ENCODE measurements at places on chromosomes 6 and 20. TPM values are rescaled to one million over a fixed set of nuclear protein-coding genes. Genes with fewer than 3 reads are reported as not detected.

The TFAP2D gene
- total RNA-seq: not detected

The MCCD1 gene
- not detected for total RNA-seq

The NXT1 gene
- total RNA-seq: 19.2 TPM

The KHDC1L gene
- not detected for total RNA-seq

The ZDHHC14 gene
- 9.1 TPM for total RNA-seq

The C20orf204 gene
- 3.3 TPM for total RNA-seq

The CDYL gene
- 78.3 TPM for total RNA-seq

- DNase-seq: no peak
Measured at GRCh38 chr6:126351960-126352359, 12.0 kb downstream of the CENPW start.

DNA sequence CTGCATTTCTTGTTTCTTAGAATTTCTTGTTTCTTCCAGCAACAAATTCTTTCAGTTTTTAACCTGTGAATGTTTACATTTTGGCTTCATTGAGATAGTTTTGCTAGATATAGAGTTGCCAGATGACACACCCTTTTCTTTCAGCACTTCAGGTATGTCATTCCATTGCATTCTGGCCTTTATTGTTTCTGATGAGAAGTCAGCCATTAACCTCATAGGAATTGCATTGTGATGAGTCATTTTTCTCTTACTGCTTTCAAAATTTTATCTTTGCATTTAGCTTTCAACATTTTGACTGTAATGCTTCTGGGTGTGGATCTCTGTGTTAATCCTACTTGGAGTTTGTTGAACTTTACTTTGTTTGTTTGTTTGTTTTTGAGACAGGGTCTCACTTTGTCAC is 440.3 kb upstream of the HS3ST5 start:
- DNase-seq: no peak

GRCh38 chr20:4050203-4050980 is 35.0 kb upstream of the RNF24 start:
- DNase-seq: no peak

GRCh38 chr20:54548849-54549248 is 73.5 kb downstream of the DOK5 start:
- DNase-seq: no peak

DNA sequence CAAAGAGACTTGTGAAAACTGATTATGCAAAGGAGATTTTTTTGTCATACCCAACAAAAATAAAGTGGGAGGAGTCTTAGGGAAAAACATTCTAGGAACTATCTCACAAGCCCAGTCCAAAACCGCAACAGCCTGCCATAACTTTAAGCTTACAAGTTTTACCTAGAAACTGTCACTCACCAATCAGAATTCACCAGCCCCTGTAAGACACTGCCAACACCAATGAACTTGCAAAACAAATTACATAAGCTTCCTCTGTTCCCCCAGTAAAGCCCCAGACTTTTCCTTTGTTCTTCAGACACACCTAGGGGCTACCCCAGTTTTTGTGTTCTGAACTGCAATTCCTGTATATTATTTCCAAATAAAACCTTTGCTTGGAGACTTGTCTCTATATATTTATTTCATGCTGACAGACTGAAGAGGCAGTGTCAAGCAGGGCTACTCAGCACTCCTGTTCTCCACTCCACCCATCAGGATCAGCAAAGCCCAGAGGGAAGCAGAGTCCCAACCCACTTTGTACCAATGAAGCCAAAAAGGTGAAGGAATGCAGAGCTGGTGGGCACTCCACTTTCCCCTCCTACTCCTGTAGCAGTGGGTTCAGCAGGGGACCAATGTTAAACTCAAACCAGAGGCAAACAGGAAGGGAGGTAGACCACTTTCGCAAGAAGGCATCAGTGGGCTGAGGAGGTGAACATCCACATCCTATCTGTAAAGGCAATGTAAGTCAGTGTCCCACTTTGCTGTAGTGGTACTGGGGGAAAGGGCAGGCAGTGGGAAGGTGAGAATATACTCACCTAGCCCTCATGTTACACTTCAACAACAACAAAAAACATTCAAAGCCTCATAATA is 142.5 kb upstream of the RUNX2 start:
- no peak for DNase-seq

GRCh38 chr20:16865406-16865805 is 117.2 kb downstream of the OTOR start:
- DNase-seq: no peak

All from progenitor cell of endocrine pancreas (in vitro differentiated cells).